ENCODE measurements at places on chromosomes 13 and 19.

GRCh38 chr13:78190296-78190695 lies 271.7 kb upstream of the EDNRB start:
- DNase-seq = no peak

DNA sequence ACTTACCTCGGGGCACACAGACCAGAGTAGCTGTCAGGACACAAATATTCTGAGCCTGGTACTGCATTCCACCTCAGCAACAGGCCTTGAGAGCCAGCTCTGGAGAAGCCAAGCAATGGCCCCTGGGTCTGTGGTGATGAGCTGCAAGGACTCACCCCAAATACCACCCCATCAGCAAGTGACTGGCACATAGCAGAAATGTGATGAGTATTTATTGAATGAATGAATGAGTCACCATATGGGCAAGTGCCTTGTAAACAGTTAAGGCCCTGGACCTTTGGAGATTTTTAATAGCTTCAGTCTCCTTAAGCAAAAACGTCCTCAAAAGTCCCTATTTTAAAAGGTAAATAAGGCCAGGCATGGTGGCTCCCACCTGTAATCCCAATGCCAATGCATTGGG lies 18.2 kb downstream of the GSX1 start:
- no peak for DNase-seq

- no peak for DNase-seq
Observed at GRCh38 chr13:34340534-34340933, 522.6 kb downstream of the RFC3 start.

DNA sequence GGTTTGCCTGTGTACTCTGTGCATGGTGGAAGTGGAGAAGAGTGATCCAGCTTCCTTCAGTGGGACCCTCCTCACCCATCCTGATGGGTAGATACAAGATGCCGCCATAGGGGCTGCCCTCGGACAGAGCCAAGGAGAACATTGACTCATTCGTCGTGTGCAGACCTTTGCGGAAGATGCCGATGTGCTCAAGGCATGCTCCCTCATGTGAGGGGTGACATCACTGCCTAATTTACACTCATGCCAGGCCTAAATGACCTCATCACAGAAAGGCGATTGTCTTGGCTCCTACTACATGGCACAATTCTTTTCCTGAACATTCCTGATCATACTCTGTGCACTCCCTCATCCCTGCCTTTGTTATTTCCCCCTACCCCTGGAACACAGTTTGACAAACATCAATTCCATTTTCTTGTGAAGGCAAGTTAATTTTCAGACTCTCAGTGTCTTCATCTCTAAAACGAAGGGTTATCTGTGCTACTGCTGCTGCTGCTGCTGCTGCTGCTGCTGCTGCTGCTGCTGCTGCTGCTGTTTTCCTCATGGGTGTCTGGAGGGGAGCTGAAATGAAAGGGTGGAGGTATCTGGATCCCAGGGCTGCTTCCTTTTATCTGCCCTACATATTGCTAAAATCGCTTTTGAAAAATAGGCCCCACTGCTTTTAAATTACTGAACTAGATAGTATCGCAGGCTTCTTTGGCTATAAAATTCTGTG lies 146.5 kb upstream of the ARGLU1 start:
- no peak for DNase-seq

DNA sequence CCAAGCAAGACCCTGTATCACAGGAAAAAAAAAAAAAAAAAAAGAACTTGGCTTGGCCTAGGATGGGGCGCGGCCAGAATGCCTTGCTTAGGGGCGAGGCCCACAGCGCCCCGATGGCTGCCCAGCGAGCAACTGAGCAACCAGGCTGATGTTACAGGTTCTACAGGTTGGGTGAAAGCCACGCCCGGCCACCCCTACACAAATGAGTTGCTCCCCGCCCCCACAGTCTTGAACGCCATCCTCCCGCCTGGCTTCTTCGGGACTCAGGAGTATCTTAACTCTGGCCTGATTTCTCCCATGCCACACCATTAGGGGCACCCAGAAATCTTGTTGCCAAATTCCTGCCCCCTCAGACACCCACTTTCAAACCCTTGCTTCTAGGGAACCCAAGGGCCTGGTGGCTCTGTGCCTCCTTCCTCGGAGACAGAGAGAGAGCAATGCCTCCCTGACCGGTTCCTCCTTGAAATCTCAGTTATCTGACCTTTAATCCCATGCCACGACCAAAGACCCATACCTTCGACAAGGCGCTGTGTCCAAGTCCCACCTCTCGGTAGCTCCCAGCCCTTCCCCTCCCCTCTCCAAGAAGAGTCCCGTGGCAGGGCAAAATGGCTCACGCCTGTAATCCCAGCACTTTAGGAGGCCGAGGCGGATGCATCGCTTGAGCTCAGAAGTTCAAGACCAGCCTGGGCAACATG lies 1.1 kb upstream of the CBLC start:
- no peak for DNase-seq

- no peak for DNase-seq
Observed at GRCh38 chr19:45790942-45791341, 1.7 kb downstream of the DMWD start.

- no peak for DNase-seq
Observed at GRCh38 chr13:52812941-52813340, 35.5 kb downstream of the PCDH8 start.

DNA sequence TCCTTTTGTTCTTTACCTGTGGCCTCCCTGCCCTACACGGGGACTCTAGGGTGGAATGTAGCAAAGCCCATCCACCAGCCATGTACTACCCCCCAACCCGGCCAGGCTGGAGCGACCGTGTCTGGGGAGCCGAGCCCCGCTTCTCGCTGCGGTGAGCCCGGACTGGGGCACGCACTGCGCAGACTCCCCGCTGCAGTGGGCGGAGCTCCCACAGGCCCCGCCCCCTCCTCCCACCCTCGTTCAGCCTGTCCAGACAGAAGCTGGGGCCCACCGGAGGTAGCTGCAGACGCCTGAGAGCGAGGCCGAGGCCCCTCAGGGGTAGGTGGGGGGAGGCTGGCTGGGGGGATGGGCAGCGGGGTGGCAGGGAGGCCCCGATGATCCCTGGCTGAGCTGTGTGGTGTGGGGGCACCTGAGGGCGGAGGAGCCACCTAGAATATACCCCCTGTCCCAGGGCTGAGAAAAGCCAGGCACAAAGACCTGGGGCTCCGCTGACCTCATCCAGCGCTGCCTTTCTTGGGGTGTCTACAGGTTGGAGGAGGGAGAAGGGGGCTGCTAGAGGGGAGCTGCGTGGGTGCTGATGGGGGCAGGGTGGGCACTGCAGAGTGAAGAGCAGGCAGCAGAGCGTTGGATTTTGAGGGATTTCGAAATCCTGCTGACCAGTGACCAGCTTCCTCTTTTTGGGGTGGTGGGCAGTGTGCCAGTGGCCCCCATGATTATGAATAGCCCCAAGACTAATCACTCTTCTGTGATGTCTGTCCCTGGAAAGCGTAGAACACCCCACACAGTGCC lies 17.3 kb downstream of the PLD3 start:
- DNase-seq = no peak

- DNase-seq = no peak
Observed at GRCh38 chr13:78398743-78399410, 204.5 kb downstream of the POU4F1 start.

DNA sequence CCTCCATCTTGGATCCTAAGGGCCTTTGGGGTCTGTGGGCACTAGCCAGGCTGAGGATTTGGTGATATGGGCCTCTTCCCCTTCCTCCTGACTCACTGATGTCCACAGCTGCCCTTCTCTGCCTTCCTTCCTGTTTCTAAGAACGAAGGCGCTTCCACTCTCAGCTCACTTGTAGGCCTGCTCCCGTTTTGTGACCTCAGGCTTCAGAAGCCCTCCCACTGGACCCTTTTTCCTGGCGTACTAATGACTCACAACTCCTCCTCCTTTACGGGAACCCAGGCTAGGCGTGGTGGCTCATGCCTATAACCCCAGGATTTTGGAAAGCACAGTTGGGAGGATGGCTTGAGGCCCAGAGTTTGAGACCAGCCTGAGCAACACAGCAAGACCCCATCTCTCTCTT lies 55.6 kb downstream of the TMED1 start:
- DNase-seq = no peak

- no peak for DNase-seq
Observed at GRCh38 chr19:29860492-29860891, 48.7 kb downstream of the CCNE1 start.

DNA sequence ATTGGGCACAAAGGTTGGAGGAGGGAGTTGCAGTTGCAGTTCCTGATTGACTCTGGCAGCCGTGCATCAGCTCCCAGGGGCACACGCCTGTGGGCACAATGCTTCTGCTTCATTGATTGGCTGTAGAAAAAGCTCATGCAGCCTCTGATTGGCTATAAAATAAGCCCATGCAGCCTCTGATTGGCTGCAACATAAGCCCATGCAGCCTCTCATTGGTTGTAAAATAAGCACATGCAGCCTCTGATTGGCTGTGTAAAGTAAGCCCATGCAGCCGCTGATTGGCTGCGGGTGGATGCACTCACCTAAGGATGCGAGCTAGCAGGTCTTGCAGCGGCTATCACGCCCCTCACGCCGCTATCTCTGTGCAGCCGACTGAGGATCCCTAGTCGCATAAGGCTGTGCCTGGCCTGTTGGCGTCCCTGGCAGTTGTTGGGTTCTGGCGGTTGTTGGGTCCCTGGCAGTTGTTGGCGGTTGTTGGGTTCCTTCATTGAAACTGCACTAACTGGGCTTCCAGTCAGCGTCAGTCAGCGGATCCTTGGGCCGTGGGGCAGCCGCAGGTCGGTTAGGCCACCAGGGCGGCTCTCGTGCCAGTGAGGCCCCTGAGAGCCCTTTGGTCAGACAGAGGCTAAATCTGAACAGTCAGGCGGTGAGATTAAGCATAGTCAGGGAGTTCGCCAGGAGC lies at the start of gene SIGLECL1:
TSS of gene SIGLECL1 (plus strand) at position 295 of the 682 bp plus-strand sequence. CDS start 12,993 bp downstream, outside the sequence.
- no peak for DNase-seq

- no peak for DNase-seq
Observed at GRCh38 chr13:25192936-25193335, 20.8 kb upstream of the AMER2 start.

DNA sequence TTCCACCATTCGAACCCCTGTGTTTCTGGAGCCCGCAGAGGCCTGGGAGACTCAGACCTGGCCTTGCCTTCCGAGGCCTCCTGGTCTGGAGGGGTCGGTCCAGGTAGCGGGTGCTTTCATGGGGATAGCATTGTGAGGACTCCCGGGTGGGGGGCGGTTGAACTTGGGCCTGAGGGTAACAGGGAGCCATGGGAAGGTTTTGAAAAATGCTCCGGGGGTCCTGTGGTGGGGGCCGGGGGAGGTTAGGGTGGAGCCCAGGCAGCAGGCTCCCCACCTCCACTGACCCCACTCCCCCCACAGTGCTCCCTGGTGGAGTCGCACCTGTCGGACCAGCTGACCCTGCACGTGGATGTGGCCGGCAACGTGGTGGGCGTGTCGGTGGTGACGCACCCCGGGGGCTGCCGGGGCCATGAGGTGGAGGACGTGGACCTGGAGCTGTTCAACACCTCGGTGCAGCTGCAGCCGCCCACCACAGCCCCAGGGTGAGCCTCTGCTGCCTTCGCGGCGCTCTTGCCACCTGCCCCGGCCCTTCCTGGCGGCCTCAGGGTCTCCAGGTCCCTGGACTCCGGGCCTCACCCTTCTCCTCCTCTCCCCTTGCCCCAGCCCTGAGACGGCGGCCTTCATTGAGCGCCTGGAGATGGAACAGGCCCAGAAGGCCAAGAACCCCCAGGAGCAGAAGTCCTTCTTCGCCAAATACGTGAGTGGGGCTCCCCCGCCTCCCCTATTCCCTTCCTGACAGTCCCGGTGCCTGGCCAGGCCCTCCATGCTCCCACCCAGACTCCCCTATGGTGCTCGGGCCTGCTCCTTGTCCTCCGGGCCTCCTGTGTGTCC lies 3.8 kb upstream of the GARIN5A start:
- no peak for DNase-seq

Measured in stimulated activated CD8-positive, alpha-beta memory T cell treated with anti-CD3 and anti-CD28 coated beads, Interleukin-2, amount 100 ng/mL, for 1 hour (primary cell).